ENCODE measurements at places on chromosomes 5 and 9.

DNA sequence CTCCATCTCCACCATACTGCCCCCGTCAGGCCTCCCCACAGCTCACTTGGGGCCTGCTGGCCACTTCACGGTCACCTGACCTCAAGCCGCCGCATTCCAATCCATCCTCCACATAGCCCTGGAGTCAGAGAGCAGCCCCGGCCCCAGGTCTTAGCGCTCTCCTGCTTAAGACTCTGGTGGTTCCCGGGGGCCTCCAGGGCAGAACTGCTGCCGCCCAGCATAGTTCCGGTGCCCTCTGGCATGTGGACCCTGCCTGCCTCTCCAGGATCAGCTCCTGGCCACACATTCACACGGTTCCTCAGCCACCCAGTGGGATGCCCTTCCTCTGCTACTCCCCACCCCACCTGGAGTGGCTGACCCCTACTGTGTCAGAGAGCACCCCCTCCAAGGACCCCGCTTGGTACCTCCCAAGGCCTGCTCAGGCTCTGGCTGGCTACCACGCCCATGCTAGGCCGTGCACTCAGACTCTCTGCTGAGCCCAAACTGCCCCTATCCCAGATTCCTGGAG, 8.7 kb downstream of the PHYKPL start:
- no peak for DNase-seq

- DNase-seq = no peak
These were observed 1.7 kb upstream of the ACO1 start for GRCh38 chr9:32382565-32383320.

DNA sequence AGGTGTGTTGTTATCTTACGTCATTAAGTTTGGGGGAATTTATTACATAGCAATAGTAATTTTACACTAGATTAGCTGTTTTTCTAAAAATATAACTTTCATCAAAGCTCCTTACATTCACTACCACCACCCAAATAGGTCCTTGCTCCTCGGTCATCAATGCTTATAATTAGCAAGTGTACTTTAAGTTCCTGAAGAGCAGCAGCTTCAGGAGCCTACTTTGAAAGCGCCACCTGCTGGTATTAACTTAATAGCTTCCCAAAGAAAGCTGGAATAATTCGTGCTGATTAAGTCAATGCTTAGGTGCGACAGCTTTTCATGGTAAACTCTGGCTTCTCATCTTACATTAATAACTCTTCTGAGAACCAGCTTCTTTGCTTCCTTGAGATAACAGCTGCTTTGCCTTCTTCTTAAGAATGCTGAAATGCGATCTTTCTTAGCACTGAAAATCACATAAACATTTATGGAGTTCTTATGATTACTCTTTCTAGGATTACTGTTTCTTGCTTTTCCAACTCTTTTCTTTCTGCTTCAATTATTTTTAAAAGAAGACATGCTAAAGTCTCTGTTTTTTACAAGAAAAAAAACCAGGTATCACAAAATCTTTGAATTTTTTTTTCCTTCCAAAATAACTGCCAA, 10.0 kb upstream of the C5 start:
- DNase-seq = peak; percentile 1

DNA sequence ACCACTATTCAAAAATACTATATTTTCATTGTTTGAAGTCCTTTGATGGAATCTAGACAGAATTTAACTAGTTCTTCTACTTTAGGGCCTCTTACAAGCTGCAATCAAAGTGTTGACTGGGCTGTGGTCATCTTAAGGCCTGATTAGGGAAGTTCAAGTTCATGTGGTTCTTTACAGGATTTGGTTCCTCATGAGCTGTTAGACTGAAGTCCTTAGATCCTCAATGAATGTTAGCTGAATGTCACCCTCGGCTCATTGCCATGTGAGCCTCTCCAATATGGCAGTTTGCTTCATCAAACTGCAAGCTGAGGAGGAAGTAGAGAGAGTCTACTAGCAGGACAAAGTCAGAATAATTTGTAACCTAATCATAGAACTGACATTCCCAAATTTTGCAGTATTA, 135.1 kb downstream of the CSNK1G3 start:
- DNase-seq = no peak

GRCh38 chr9:17367035-17367434, 211.8 kb upstream of the SH3GL2 start:
- DNase-seq = no peak

DNA sequence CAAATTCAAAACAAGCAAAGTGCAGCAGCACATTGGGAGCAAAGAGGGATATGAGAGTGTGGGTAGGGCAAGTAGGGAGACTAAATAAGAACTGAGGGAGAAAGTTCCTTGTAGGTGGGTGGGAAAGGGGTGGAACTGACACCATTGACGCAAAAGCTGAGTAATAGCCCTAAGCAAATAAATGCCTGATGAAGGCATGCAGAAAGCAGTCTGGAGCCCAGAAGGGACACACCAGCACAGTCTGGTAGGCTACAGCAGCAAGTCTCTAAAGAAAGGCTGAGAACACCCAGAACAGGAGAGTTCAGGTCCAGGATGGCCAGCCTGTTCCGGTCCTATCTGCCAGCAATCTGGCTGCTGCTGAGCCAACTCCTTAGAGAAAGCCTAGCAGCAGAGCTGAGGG, at the start of gene INSL4:
Gene INSL4, plus strand, starts transcription at position 208 of the 400 bp plus-strand sequence. Its CDS starts 105 bp downstream, at position 313.
- no peak for DNase-seq

DNA sequence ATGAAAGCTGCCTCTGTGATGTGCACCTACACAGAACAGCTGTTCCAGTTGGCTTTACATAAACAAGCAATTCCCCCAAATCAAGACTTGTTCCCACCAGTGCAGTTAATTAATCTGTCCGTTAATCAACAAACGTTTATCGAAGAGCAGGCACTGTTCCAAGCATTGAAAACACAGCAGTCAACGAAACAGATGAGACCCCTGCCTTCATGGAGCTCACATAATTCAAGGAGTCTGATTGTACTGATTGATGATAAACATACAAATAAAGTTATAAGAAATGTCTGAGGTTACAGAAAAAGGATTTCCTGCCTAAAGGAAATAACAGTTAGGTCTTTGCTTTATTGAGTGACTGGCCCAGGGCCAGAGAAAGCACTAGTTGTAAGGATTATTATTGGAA, 26.2 kb upstream of the PCSK5 start:
- no peak for DNase-seq

DNA sequence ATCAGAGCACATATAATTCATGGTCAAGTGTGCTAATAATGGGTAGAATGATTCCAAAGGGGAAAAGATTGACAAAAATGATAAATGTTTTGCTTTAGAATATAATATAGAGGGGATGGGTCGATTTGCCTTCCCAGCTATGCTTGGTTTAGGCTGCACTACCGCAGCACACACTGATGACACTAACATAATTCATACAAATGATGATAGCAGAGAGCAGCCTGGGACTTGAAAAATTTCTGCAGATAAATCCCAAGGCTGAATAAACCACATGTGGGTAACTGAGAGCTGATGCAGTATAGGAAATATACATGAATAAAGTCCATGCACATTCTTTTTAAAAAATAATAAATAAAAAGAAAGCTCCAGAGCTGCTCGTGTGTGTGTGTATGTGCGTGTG, 54.5 kb downstream of the EFNA5 start:
- no peak for DNase-seq

DNA sequence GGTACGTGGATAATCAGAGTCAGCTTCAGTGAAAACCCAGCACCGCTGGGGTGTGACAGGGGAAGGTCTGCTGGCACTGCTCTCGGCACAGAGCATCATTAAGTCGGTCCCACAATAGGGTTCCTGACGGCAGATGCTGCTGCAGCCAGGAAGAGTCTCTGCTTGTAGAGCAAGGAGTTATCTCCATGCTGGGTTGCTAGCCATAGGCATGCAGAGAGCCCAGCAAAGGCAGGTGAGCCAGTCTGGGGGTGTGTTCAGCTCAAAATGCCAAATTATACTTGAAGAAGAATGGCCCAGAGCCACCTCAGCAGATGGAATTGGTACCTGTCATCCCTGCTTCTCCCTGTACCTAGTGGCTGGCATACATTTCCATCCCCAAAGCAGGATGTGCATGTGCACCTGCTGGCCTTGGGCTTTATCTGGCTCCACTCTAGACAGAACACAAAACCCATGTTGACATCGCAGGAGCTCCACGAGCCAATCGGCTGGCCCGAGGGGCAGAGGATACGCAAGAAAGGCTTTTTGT, 100.8 kb downstream of the WDR41 start:
- DNase-seq = no peak

- DNase-seq = no peak
These were observed 5.0 kb upstream of the SLC34A1 start for GRCh38 chr5:177378884-177379883.

DNA sequence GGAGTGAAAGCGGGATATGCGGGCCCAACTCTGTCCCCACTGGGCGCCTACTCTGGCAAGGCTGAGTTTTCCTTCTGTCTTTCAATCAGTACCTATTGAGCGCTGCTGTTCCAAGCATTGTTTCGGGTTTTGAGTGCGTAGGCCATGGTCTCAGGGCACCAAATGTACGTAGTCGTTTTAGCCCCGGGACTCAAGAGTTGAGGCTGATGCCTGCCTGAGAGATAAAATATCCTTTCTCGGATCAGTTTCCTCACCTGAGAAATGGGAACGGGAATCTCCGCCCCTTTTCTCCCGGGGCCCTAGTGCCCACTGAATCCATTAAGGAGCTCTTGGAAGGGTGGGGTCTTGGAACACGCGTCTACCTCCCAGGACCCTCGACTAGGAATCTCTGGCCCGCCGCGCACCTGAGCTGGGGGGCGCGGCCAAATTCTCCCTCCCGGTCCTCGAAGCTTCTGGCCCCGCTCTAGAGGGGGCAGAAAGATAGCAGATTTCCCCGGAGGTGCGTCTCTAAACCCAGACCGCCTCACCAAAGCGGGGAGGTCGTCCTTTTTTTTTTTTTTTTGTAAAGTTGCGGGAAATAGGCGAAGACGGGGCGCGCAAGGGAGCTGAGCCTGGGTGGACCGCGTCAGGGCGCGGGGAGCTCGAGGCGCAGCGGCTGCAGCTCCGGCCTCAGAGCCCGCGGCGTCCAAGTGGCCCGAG, 494 bp upstream of the CXXC5 start:
- no peak for DNase-seq

GRCh38 chr5:35488791-35489190, 128.9 kb upstream of the SPEF2 start:
- DNase-seq = no peak

- no peak for DNase-seq
These were observed 148.0 kb downstream of the TARS1 start for GRCh38 chr5:33588654-33589372.

- DNase-seq = no peak
These were observed 2177.9 kb upstream of the C9orf72 start for GRCh38 chr9:29751226-29751625.

- DNase-seq = no peak
These were observed 253.8 kb upstream of the POU5F2 start for GRCh38 chr5:93995126-93995621.

DNA sequence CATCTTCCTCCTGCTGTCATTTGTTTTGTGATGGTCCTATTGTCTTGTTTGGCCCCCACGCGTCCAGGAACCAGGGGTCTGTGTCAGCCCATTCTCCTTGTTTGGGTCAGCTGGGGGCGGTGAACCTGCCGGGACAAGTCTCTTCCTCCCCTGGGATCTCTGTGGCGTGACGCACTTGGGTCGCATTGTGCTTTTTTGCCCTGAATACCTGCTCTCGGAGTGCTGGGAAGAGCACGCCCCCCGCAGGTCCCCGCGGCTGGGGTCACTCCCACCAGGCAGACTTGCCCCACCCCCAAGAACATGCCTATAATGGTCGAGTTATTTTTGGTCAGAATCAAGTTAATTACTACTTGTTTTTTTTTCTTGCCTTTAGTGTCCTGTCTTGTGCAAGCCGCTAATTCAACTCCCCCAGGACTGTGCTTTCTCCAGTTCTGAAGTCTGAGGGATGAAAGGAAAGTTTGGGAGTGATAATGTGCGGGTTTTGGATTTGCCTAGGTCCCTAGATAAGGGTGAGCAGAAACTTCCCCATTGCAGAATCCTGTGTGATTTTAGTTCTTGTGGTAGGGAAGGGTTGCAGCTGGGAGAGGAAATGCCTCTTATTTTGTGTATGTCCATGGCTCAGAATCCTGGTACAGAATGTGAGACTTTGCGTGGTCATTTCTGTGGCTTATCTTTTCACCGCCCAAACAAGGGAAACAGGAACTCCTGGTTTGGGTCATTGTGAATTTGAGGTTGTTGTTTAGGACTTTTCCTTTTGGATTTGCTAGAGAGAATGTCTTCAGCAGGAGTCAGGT, 789 bp downstream of the ACER2 start:
- no peak for DNase-seq

- DNase-seq = no peak
These were observed 354 bp downstream of the NCBP1 start for GRCh38 chr9:97633859-97634490.

DNA sequence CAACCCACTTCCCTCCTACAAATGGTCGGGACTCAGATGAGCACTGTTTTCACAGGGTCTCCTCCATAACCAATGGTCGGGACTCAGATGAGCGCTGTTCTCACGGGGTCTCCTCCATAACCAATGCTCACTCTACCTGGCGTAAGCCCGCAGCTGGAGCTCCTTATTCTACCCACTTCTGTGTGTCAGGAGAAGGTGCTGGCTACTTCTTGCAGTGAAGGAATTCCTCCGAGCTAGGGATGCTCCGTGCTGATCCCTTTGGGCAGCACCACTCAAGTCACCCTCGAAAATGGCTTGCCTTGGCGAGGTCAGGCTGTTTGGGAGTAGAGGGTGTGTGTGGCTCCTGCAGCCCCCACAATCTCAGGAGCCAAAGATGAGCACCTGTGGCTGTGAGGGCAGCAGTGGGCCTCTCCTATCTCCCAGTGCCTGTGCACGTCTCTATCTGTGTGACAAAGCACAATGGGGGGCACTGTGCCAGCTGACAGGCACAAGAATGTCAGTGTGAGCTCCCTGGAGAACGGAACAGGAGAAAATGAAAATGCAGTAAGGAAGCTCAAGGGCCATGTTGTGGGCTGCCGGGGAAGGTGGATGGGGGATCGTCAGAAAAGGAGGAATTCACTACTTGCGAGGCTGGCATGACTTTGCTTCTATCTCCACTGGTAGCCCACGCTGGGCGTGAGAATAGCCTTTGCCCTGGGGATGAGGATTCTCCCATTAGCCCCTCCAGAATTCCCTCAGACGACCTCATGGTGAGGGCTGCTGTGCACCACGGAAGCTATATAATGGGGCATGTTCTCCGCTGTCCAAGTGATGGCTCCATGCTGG, 3.9 kb upstream of the BTNL9 start:
- DNase-seq = no peak

GRCh38 chr9:121210536-121210935, 8.9 kb upstream of the RAB14 start:
- no peak for DNase-seq

DNA sequence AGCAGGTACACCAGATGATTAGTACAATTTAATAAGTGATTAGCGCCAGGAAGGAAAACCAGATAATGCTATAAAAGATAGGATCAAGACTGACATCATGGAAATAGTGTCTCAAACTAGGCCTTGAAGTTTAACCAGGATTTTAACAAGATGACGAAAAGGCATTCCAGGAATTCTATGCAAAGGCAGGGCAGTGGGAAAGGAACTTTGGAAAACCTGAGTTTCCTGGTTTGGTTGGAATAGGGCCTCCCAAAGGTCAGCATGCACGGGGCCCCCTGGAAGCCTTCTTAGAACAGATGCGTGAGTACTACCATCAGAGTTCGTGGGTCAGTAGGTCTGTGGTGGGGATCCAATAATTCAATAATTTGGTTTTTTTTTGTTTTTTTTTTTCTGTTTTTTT, 935.2 kb upstream of the DMAC1 start:
- no peak for DNase-seq
